ENCODE measurements at places on chromosomes 4 and X.

DNA sequence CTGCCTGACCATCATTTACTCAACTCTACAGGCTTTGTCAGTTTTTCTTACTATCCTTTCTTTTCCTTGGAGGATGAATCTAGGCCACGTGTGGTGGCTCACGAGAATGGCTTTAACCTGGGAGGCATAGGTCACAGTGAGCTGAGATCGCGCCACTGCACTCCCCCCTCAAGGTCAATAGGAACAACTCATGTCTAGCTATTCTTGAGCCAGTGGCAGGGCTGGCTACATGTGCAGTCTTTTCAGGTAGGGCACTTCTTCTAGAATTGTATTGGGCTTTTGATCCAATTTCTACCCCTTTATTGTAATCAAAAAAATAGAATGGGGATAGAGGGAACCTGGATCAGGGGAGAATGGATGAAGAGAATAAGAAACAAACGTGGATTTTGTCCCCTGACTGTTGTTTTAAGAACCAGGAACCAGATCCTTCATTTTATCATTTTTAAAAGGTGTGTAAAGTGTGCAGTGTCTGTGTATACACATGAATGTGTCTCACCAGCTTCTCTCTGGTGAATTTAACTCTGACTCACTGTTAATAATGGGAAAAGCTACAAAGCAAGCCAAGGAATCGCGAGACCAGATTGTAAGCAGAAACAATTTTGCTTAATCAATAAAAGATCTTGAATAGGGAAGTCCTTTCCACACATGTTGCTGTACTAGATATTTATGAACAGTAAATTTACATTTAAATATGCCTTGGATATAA lies 283.9 kb upstream of the GPC4 start:
- no peak for DNase-seq

DNA sequence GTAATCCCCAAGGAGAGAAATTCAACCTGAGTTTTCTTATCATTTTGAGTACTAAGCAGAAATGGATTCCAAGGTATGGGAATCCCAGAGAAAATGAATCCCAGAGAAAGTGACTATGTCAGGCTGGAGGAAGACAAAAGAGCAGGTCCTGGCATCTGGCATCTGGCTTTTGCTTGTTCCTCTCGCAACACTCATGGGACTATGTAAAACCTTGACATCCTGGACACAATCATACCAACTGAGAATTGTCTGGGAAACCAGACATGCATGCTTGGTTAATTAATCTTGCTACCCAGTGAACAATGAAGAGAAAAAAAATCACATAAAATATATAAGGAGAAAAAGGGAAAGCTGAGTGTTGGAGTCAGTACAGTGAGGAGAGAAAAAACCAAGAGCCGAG lies 12.9 kb downstream of the DCAF8L1 start:
- DNase-seq = no peak

- DNase-seq = no peak
Measured at GRCh38 chr4:119755599-119755998, 127.0 kb upstream of the PDE5A start.

GRCh38 chr4:156638334-156638733 lies 333.3 kb downstream of the PDGFC start:
- no peak for DNase-seq

DNA sequence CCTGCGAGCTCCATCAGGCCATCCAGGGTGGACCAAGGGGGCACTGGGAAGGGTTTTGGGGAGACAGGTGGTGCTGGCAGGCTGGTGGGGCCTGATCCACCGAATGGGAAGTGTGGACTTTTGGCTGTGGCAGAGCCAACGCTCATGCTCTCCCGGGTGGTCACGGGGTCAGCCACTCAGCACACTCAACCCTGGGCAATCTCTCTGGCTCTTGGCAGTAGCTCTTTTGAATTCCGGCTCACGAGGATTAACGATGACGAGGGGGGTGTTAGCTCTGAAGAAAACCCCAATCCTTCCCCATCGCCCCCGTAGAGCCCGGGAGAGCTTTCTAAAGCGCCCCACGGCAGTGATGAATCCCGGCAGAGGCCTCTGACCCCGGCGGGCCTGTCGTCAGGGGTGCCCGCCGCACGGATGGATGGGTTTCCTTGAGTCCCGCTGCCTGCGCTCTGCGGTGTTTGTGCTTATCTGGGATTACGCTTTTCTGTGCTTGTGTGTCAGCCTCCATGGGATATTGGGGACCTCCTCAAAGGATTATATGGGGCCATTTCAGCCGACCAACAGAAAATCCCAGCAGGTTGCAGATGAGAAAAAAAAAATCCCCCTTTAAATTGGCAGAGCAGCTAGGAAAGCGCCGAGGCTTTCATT lies 156.8 kb upstream of the PSAPL1 start:
- DNase-seq = no peak

DNA sequence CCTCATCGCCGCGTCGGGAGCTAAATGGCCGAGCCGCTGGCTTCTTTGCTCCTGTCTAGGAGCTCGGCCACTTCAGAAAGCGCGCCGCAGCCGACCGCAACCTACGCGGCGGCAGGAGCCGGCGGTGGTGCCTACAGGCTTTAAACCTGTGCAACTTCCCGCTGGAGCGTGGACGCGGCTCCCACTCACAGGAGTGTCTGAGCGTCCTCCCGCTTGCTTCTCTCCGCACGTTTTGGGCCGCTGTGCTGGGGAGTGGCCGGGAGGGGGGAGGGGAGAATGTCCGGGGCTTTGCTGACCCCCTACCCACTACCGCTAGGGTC lies 1.0 kb downstream of the NHSL2 start:
- no peak for DNase-seq

- DNase-seq = no peak
Measured at GRCh38 chrX:81336455-81337152, 134.7 kb downstream of the SH3BGRL start.

- DNase-seq = no peak
Measured at GRCh38 chrX:118153270-118153669, 36.7 kb upstream of the KLHL13 start.

DNA sequence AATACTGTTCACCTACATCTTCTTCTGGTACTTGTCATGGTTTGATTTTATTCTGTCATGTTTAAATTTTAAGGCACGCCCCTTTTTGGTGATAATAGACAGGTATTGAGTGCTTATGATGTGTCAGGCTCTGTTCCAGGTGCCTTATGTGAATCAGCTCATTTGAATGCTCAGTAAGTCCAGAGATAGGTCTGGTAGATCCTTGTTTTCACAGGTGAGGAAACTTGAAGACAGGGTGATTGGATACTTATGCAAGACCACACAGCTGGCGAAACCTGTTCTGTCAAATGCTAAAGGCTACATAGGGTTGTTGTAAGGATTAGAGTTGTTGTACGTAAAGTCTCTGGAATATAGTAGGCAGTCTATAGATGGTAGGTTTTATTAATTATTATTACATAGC lies 9.6 kb upstream of the SLC25A14 start:
- DNase-seq = no peak

DNA sequence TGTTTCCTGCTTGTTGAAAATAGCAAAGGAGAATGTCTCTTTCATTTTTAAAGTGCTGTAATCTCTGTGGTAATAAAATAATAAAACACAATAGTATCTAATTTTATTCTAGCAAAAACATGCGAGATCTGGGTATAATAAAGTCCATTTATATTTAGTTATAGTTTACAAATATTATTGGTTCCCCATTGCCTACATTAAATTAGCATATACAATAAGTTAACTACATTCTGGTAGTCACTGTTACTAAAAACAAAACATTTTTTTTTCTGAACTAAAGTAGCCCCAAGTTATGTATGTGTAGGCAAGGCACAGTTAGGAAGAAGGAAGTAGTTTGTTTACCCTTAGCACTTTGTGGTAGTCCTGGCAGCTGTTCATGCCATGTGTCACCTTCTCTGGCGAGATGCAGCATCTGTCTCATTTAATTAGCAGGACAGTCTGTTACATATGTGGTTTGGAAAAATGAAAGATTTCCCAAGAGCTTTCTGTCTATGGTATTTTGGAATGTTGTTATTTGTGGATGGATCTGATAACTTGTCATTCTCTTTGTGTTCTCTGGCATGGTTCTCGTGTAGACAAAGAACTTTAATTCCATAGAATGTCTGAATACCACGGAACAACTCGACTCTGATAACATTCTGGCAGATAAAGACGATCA lies 231.3 kb upstream of the PITX2 start:
- peak; percentile 34 for DNase-seq

GRCh38 chr4:81399306-81400086 lies 72.2 kb downstream of the RASGEF1B start:
- no peak for DNase-seq

GRCh38 chr4:102809190-102809589 lies 18.2 kb downstream of the UBE2D3 start:
- DNase-seq = no peak

DNA sequence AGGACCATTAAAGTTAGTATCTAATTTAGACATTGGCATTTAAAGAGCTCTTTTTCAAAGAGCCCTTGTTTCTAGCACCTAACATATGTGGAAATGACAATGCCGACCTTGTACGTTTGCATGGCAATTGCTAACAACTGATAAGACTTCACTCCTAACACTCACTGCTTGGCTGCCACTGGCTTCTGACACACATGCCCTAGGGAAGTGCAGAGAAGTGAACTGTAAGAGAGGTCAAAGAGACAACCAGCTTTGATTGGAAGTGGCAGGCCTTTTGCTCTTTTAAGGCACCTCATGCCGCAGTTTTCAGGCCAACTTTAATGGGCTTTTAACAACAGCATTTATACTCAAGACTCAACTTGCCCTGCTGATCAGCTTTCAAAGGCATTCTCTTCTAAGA lies 158.4 kb downstream of the RAB28 start:
- no peak for DNase-seq

GRCh38 chrX:5730556-5730955 lies 498.1 kb downstream of the NLGN4X start:
- no peak for DNase-seq

GRCh38 chr4:9940041-9940440 lies 81.3 kb downstream of the SLC2A9 start:
- no peak for DNase-seq

DNA sequence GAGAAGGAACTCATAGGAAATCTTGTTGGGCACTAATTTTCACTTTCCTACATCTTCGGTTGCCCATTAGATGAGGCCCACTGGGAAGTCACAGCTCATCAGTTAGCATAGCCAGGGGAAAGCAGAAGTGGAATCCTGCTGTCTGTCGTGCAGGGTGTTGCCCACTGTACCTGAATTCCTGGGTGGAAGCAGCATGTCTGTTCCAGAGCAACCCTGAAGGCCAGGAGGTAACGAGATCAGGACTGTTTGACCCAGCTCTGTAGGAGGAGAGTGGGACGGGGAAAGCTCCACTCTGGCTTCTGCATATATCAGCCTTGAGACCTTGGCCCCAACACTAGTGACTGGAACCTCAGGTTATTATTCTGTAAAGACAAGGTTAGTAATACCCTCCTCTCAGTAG lies 296.1 kb downstream of the EVC2 start:
- DNase-seq = no peak

DNA sequence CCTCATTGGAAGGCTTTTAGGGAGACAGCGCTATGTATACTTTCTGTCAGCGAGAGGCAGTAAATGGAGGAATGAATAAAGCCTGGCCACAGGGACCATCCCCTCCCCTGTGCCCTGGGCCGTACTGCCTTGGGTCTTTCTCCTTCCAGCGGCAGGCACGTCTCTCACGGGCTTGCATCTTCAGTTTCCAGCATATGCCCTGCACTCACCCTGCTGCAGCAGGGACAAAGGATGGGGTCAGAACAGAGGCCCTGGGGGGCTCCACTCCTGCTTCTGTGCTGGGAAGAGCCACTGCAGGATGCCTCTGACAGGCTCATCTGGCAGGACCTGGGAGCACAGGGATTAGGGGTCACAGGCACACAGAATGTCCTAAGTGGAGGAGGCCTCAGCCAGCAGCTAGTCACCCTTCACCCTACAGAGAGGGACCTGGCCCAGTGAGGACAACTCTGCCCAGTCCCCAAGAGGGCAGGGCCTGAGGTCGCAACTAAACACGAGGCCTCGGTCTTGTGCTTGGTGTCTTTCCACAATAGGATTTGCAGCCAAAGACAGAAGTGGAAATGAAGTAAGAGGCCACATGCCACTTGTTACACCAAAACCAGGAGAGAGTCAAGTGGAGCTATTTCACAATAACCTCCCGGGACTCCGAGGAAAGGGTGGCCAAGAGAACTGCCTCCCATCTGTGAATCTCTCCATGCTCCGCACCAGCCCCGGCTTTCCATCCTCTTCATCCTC lies 150.8 kb downstream of the AFAP1 start:
- no peak for DNase-seq

- no peak for DNase-seq
Measured at GRCh38 chr4:6898763-6899162, 10.9 kb upstream of the TBC1D14 start.

DNA sequence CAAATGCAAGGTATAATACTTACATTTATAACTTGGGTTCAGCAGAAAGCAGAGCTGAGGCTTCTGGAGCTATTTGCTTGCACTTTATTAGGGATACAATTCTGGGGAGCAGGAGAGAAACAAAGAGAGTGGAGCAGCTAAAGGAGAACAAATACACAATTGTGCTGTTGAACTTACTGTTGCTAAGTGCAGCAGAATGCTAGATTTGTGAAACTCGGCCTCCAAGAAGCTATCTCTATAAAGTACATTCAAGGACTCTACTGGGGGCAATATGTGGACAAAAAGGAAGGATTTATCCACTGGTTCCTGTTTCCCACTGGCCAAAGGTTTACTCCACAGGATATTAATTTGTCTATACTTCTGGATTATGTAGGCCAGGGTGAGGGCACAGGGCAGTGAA lies 86.8 kb downstream of the PPP1R2C start:
- no peak for DNase-seq

DNA sequence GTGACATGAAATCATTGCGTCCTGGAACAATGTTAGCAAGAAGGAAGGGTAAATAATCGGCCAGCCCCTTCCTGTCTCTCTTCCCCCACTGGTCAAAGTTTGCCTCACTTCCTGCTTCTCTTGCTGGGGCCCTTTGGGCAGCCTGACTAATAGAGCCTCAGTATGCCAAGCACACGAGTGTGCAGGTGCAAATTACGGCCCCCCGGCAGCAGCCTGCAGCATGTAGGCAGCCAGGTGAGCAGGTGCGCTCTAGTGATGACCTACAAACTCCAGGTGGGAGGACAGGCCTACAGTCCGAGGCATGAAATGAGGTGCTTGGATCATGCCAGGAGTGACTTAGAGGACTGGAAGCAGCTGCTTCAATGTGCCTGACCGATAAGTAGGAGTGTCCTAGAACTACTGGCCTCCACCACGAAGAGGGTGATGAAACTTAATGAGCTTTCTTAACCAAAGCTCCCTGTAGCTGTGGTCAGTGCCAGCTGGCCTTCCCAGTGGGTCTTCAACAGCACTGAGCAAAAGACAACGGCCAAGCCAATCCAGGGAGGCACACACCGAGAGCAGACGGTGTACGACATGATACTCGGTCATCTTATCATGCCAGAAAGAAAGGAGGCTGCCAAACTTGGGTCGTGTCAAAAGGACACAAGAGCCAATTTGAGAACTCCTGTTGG lies 26.1 kb upstream of the FAT1 start:
- DNase-seq = no peak

DNA sequence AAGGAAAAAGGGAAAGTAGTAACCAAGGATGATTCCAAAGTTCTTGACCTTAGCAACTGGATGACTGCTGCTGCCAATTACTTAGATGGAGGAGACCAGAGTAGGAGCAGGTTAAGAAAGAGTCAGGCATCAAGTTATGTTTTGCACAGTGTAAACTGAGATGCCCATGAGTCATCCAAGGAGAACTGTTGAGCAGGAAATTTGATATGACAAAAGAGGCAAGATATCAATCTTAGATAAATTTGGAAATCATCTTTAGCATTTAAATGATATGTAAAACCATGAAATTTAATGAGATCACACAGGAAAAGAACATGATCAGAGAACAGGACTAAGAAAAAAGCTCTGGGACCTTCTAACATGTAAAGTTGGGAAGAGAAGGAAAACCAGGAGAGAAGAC lies 361.3 kb downstream of the OPHN1 start:
- no peak for DNase-seq
